B cell (primary cell): ENCODE measurements at places on chromosomes 16 and 17. TPM values are rescaled to one million over a fixed set of nuclear protein-coding genes. Genes with fewer than 3 reads are reported as not detected.

DNA sequence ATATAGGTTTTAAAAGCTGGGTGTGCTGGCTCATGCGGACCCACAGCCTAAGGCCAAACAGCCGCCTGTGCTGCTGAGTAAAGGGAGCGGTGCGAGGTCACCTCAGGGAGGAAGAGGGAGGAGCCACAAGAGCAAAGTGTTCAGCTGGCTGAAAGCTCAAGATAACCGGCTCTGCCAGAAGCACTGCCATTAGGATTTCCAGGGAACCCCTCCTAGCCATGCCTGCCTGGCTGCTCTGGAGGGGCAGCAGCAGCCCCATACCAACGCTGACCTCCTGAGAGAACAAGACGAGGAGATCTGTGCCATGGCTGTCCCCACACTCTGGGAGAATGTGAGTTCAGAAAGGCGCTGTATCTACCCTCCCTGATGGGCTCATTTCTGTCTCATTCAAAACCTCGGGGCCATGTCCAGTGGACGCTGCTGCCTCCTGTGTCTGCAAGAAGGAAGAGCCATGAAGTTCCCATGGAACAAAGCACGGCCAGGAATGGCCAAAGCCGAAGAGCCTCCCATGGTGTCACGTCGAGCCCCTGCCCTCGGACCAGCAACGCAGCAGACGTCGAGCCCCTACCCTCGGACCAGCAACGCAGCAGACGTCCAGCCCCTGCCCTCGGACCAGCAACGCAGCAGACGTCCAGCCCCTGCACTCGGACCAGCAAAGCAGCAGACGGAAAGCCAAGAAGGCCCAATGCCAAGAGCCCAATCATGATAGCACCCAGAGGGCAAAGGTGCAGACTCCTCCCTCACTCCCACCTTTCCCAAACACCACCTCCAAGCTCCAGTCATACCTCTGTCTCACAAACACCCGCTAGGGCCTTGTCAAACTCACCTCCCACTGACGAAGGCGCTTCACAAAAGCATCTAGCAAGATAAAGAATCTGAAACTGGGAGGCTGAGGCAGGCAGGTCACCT lies 107.0 kb downstream of the ANKRD11 start:
- DNase-seq, result no peak
- H3K36me3 ChIP-seq, result no peaks in the 10 kb centered on the region
- H3K4me3 ChIP-seq, result no peak overlapping the region
- H3K27ac ChIP-seq, result no peak overlapping the region

Gene ASB16
- total RNA-seq, result not detected in 2 replicates

Gene MYL4
- 0.42 TPM in 1 of 2 replicates, not detected in the other for total RNA-seq

GRCh38 chr16:83350481-83350880 lies 457.3 kb upstream of the HSBP1 start:
- H3K36me3 ChIP-seq, result no peaks in the 10 kb centered on the region
- H3K4me1 ChIP-seq, result no peaks in the 10 kb centered on the region
- H3K4me3 ChIP-seq, result no peak overlapping the region
- no peak for DNase-seq
- H3K27me3 ChIP-seq, result no peaks in the 10 kb centered on the region

DNA sequence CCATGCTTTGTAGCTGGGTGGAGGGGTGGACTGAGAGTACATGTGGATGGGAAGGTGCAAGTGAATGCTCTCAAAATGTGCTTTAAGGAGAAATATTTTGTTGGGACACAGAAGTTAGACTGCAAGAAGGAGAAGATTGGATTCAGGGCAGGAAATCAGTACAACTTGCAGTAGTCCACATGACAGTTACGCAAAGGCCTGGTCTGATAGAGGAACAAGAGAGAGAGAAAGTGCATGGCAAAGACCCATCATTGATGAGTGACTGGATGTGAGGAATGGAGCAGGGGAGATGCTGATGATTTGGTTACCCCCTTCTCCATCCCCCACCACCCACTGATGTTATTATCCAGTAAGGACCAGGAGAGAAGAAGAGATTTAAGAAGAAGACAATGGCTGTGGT lies 472.8 kb downstream of the MAF start:
- no peak overlapping the region for H3K4me3 ChIP-seq
- no peak for DNase-seq
- no peaks in the 10 kb centered on the region for H3K27me3 ChIP-seq
- no peaks in the 10 kb centered on the region for H3K36me3 ChIP-seq
- no peaks in the 10 kb centered on the region for H3K4me1 ChIP-seq

Gene PRSS33
- total RNA-seq, result not detected in 2 replicates

GRCh38 chr17:72187556-72187955 lies 66.7 kb downstream of the SOX9 start:
- no peak for DNase-seq
- no peaks in the 10 kb centered on the region for H3K4me1 ChIP-seq

Gene CDIP1
- 18.0 and 20.3 TPM in 2 replicates for total RNA-seq

Gene SYCE1L
- total RNA-seq, result 7.9 and 12.0 TPM in 2 replicates

GRCh38 chr17:20823905-20824304 lies 218.9 kb downstream of the USP22 start:
- H3K4me3 ChIP-seq, result no peak overlapping the region
- no peak for DNase-seq
- no peaks in the 10 kb centered on the region for H3K27me3 ChIP-seq
- no peaks in the 10 kb centered on the region for H3K36me3 ChIP-seq

DNA sequence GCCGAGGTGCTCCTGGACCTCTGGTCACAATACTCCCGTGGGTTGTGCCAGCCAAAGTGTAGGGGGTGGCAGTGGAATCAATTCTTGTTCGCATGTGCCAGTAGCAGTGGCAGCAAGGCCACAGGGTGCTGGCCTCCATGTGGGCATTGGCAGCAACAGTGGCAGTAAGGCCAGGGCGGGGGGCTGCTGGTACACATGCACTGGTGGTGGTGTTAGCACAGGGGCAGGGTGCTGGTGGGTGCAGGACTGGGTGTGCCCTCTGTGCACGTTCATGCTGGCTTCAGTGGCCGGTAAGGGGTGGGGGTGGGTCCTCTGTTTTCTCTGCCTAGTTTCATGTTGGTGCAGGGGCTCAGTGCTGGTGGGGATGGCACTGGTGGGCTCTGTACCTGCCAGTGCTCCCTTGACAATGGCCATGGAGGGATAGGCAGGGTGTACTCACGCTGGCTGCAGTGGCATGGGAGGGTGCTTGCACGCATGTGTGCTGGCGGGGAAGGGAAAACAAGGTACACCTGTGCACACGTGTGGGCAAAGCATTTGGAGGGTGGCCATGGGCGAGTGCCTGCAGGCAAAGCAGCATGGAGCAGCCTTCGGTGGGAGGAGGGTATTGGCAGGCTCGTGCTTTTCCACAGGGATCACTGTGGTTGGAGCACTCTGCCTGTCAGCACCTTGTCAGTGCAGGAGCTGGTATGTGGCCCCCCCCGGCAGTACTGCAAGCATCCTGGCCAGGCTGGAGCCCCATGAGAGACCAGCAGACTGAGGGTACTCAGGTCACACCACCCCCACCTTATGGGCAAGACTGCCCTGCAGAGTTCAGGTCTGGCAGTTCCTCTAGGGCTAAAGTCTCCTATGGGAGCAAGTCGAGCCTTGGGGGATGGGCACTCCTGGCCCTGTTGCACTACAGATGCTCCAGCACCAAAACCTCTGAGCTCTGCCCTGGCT lies 35.8 kb downstream of the NF1 start:
- no peaks in the 10 kb centered on the region for H3K27me3 ChIP-seq
- no peaks in the 10 kb centered on the region for H3K4me1 ChIP-seq
- H3K36me3 ChIP-seq, result no peaks in the 10 kb centered on the region
- DNase-seq, result no peak
- H3K27ac ChIP-seq, result no peak overlapping the region
- no peak overlapping the region for H3K4me3 ChIP-seq
